ENCODE measurements at places on chromosomes 6 and 20. TPM values are rescaled to one million over a fixed set of nuclear protein-coding genes. Genes with fewer than 3 reads are reported as not detected.

DNA sequence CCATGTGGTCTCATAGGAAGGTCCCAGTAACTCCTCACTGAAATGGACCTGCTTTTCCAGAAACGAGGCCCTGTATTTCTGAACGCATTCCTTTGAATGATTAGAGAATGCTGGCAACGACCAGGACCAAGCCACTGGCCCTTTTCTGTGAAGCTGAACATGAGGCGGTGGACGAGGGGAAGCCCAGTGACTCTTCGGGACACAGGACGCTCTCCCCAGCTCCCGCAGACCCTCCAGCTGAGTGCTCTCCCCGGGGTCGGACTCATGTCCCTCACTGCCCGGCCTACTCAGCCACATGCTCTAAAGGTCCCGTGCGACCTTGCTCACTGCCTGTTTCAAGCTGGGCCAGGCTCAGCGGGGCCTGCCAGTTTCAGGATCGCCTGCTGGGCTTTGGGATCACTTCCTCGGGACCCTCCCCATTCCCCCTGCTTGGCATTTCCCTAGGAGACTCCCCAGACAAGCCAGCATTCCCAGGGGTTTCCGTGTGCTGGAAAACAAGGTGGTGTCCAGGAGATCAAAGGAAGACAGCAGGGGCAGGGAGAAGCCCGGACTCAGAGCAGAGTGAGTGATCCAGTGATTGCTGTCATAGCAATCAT is 2.6 kb upstream of the CST9 start:
- DNase-seq, result no peak

DNA sequence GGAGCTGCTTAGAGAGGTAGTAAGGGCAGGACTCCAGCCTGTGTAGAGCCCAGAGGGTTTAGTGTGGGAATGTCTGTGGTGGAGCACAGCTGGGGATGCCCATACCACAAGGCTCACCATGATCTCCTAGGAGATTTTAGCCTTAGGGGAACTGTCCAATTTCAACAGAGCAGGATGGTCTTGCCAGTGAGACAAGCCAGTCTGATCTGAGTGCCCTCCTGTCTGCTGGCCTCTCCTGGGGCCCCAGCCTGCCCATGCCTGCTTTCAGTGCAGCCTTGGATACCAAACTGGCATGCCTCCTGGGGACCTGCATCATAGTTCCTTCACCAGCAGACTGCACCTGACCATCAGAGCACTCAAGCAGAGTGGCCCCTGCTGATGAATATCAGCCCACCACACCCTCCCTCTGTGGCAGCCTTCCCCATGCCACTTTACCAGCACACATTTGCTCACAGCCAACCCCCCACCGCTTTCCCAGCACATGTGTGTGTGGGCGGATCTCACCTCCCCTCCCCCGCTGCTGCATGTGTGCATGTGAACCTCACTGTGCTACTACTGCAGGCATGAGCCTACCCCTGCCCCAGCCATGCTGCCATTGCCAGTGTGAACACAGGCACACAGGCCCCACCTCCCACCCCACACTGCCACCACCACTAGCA is 7.9 kb upstream of the TREM1 start:
- no peak for DNase-seq

DNA sequence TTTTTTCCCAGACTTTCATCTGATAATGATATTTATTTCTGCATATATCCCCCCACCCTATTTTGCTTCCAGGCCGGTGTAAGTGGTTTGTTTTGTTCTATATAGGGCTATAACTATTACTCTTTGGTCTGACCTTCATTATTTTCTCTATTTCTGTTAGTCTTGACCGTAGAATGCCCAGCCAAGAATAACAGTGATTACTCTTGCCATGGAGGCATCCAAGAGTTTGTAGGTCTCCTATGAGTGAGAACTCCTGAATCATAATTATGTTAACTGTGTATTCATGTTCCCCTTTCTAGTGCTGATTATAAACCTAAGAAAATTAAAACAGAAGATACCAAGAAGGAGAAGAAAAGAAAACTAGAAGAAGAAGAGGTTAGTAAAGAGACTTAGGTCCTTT is 52.2 kb downstream of the TOP1 start:
- DNase-seq, result no peak

DNA sequence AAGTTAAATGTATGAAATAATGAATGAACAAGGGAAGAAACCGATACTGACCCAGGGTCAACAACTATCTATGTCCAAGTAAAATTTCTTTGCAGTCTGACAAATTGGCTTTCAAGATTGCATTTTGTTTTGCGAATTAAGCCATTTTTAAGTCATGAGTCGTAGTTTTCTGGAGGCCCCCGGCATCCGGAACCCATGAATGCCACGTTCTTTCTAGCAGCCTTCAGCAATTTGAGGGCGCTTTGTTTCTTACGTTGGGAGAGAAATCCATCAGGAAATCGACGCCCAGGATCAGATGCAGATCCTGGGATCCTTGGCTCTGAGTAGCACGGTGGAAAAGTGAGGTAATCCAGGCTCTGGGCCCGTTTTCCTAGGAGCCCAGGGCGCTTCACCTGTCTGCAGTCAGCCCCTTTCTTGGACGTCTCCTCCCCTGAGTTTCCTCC is 309 bp upstream of the ABRACL start:
- no peak for DNase-seq

GRCh38 chr6:34674268-34674639 is 22.3 kb downstream of the ILRUN start:
- no peak for DNase-seq

GRCh38 chr20:16246291-16246690 is 327.0 kb downstream of the KIF16B start:
- DNase-seq, result no peak

- no peak for DNase-seq
Observed at GRCh38 chr6:84411060-84411629, 183.7 kb upstream of the CEP162 start.

GRCh38 chr20:52031563-52032303 is 159.8 kb downstream of the ZFP64 start:
- no peak for DNase-seq

- no peak for DNase-seq
Observed at GRCh38 chr20:32052778-32053362, 828 bp downstream of the HCK start.

- DNase-seq, result no peak
Observed at GRCh38 chr20:38825901-38826625, 20.6 kb downstream of the PPP1R16B start.

- peak; percentile 87 for DNase-seq
Observed at GRCh38 chr6:22828179-22829062, 259.1 kb downstream of the HDGFL1 start.

GRCh38 chr20:49336786-49337185 is 58.9 kb upstream of the ZNFX1 start:
- no peak for DNase-seq

- no peak for DNase-seq
Observed at GRCh38 chr20:53226826-53227225, 254.7 kb downstream of the TSHZ2 start.

DNA sequence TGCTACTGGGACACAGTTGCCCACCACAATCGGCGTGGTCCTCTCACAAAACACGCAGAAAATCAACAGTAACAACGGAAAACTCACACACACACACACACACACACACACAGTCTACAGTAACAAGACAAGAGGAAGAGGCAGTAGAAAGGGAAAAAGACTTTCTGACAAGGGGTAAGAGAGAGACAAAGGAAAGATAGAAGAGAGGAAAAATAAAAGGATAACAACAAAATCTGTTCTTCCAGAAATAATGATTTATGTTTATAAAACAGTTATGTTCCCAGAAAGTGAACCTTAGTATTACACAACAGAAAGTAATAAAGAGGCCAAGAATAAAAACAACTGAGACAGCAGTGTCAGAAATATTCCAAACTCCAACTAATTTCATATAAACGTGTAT is 2.9 kb downstream of the RANBP9 start:
- no peak for DNase-seq

DNA sequence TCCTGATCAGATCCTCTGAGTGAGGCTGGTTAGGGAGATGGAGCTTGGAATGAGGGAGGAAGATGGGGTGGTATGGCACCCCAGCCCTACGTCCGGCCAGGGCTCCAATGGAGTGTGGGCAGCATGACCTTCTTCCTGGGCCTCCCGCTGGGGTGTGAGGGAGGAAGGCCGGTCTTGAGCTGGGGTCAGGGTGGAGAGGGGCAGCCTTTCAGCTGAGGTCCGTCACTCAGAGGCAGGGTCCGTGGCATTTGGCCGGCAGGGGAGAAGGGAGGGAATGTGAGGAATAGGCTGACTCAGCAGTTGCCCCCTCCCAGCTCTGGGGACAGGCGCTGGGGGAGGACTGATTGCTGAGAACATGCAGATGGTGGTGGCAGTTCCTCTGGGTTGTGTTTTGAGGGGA is 25.5 kb upstream of the VEGFA start:
- DNase-seq, result no peak

GRCh38 chr20:46240065-46240464 is 68.2 kb downstream of the CDH22 start:
- DNase-seq, result no peak

DNA sequence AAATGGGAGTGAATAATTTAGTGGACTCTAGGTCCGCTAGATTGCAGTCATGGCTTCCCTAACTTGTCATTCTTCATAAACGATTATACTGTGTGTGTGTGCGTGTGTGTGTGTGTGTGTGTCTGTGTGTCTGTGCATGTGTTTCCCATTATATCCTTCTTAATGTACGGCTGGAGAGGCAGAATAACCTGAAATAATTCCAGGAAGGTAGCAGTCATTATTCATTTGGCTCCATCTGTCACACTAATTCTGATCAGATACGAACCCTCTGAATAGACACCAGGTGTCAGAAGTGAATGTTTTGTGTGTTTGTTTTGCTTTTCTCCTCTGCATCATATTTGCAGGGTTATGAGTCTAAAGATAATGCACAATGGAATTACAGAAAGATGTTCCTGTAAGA is 372.9 kb downstream of the DOK5 start:
- DNase-seq, result no peak

- DNase-seq, result no peak
Observed at GRCh38 chr6:135147637-135148592, 33.2 kb upstream of the MYB start.

DNA sequence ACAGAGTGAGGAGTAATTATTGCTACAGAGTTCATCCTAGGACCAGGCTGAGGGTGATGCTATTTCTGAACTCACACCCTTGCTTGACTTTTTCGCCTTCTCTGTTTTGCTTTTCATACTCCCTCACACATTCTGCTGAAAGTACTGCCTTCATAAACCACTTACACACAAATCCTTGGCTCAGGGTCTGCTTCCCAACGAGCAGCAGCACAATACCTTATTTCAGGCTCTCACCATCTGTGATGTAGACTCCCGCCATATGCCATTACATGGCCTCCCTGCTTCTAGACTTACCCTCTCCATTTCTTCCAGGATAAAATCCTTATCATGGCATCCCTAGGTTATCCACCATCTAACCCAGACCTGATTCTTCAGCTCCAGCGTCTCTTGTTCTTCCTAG is 321.3 kb upstream of the SPTLC3 start:
- DNase-seq, result no peak

DNA sequence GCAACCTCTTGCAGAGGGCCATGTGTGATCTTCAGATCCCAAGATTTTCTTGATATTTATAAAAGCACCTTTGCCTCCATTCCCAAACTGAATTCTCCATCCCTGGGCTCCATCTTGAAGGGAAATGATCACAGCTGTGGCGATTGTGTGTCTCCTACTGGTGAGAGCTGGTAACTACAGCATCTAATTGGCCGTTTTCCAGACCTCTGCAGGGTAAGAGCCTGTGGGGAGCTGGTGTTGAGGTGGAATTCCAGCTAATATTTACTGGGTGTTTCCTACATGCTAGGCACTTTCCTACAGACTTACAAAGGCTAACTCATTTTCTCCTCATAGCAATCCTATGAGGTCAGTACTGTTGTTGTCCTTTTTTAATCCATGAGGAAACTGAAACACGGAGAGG is 59.2 kb upstream of the FNDC1 start:
- DNase-seq, result no peak

DNA sequence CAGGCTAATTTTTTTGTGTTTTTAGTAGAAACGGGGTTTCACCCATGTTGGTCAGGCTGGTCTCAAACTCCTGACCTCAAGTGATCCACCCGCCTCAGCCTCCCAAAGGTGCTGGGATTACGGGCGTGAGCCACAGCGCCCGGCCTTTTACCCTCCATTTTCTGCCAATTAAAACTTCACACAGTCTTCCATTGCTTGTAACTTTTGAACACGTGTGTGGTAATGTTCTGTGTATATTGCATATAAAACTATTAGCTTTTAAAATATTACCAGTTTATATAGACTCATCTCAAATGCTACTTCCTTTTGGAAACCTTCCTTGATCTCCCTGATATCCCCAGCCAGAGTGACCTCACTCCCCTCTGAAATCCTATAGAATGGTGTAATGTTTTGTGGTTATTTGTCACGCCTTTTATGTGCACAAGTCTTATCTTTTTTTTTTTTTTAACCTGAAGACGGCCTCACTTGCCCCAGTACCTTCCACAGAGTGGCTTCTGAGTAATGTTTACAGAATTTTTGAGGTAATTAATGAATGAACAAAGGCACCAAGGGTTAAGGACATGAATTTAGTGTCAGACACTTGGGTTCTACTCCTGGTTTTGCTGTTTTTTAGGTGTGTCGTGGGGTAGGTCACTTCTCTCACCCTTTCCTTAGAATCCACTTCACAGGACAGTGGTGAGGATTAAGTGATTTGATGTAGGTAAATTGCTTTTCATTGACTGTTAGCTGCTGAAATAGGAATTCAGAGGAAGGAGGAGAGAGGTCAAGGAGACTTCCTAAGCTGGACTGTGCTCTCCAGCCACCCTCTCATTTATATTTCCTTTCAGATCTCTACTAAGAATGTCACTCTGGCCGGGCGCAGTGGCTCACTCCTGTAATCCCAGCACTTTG is 11.2 kb upstream of the MMP24 start:
- DNase-seq, result no peak

SPATS1 gene
- not detected for polyA plus RNA-seq

PLN gene
- polyA plus RNA-seq, result not detected

MPIG6B gene
- polyA plus RNA-seq, result 0.06 TPM

PBOV1 gene
- not detected for polyA plus RNA-seq

UNC93A gene
- polyA plus RNA-seq, result 0.10 TPM

LPIN3 gene
- 32.4 TPM for polyA plus RNA-seq

RAMACL gene
- polyA plus RNA-seq, result 7.7 TPM

MTRF1L gene
- polyA plus RNA-seq, result 19.0 TPM

FLRT3 gene
- 69.7 TPM for polyA plus RNA-seq

PHACTR2 gene
- 20.9 TPM for polyA plus RNA-seq

SMOC2 gene
- polyA plus RNA-seq, result 0.85 TPM

TFB1M gene
- polyA plus RNA-seq, result 20.1 TPM

PKIB gene
- 4.4 TPM for polyA plus RNA-seq

ZNF322 gene
- 7.7 TPM for polyA plus RNA-seq

EMILIN3 gene
- not detected for polyA plus RNA-seq

SLC4A11 gene
- polyA plus RNA-seq, result 3.9 TPM

BPIFA1 gene
- not detected for polyA plus RNA-seq
